A549 treated with Mapracorat at 1 μM for 4 hours (cell line): ENCODE measurements at places on chromosomes 4 and X. TPM values are rescaled to one million over a fixed set of nuclear protein-coding genes. Genes with fewer than 3 reads are reported as not detected.

Gene MTMR8
- total RNA-seq = 0.53 to 1.1 TPM (median 0.65 TPM) in 5 replicates

Gene SORCS2
- total RNA-seq = 3.4 to 6.4 TPM (median 4.8 TPM) in 5 replicates

Gene TMEM255A
- total RNA-seq = 0.15 to 0.39 TPM (median 0.28 TPM) in 5 replicates

Gene TLR2
- 0.29 to 0.79 TPM (median 0.51 TPM) in 5 replicates for total RNA-seq

Gene NPY1R
- total RNA-seq = 0.07 to 0.19 TPM (median 0.12 TPM) in 3 of 5 replicates, not detected in the others

Gene SPANXA1
- total RNA-seq = 0.38 to 0.45 TPM in 2 of 5 replicates, not detected in the others

Gene PRKX
- total RNA-seq = 20.3 to 27.7 TPM (median 26.0 TPM) in 5 replicates

Gene SERPINA7
- total RNA-seq = not detected in 5 replicates

Gene RXFP1
- not detected in 5 replicates for total RNA-seq

Gene MAGEA2
- 0.12 to 0.27 TPM in 2 of 5 replicates, not detected in the others for total RNA-seq

Gene OCRL
- total RNA-seq = 18.4 to 25.7 TPM (median 24.8 TPM) in 5 replicates

Gene FREM3
- not detected in 5 replicates for total RNA-seq

Gene RASSF6
- 0.52 to 1.0 TPM (median 0.88 TPM) in 5 replicates for total RNA-seq

Gene OCIAD2
- 96.0 to 151 TPM (median 106 TPM) in 5 replicates for total RNA-seq

Gene IGSF1
- total RNA-seq = 0.21 to 1.0 TPM (median 0.29 TPM) in 5 replicates

Gene DGAT2L6
- not detected in 5 replicates for total RNA-seq

Gene STPG2
- not detected in 5 replicates for total RNA-seq

Gene GABRG1
- total RNA-seq = not detected in 5 replicates

Gene POU3F4
- not detected in 5 replicates for total RNA-seq

Gene PGAM4
- 0.25 to 0.52 TPM (median 0.36 TPM) in 4 of 5 replicates, not detected in the other for total RNA-seq

Gene MAGEA4
- total RNA-seq = not detected in 5 replicates

Gene PF4V1
- not detected in 5 replicates for total RNA-seq

Gene MXRA5
- total RNA-seq = not detected in 5 replicates

Gene ATP7A
- 2.8 to 4.0 TPM (median 3.5 TPM) in 5 replicates for total RNA-seq

Gene UVSSA
- 3.2 to 6.9 TPM (median 4.9 TPM) in 5 replicates for total RNA-seq

Gene TMPRSS11B
- total RNA-seq = not detected in 5 replicates
